ENCODE measurements at places on chromosomes 6 and 20. TPM values are rescaled to one million over a fixed set of nuclear protein-coding genes. Genes with fewer than 3 reads are reported as not detected.
A peak's percentile ranks its signal among the peaks of the same experiment; 100 is the strongest.

DNA sequence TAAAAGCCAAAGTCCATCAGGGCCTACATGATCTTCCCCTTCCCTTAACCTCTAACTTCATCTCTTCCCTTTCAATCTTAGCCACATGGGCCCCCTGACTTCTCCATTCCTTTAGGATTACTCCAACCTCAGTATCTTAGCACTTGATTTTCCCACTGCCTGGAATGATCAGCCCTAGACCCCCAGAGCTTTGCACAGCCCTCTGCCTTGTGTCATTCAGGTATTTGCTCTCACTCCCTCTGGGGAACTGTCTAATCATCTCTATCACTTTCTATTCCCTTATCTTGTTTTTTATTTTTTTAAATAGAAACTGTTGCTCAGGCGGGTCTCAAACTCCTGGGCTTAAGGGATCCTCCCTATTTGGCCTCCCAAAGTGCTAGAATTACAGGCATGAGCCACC lies 13.3 kb upstream of the ZNFX1 start:
- no peak for DNase-seq

- peak; percentile 6 for DNase-seq
Observed at GRCh38 chr20:24955045-24955444, 6.0 kb downstream of the CST7 start.

DNA sequence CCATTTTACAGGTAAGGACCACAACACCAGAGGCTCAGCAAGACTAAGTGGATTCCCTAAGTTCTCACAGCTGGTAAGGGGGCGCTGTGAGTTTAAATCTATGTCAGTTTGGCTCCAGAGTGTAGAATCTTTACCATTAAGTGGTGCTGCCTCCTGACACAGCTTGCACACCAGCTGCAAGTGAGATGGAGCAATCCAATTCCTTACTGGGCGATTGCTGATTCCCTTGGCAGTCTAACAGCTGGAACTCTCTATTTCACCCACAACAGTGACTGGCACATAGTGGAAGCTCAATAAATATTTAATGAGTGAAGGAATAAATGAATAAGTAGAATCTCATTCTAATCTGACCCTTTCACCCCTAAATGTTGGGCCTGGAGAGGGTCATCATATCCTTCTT lies 176.7 kb downstream of the CLIC5 start:
- no peak for DNase-seq

PMEPA1 gene
- total RNA-seq, result 23.9 TPM

DNA sequence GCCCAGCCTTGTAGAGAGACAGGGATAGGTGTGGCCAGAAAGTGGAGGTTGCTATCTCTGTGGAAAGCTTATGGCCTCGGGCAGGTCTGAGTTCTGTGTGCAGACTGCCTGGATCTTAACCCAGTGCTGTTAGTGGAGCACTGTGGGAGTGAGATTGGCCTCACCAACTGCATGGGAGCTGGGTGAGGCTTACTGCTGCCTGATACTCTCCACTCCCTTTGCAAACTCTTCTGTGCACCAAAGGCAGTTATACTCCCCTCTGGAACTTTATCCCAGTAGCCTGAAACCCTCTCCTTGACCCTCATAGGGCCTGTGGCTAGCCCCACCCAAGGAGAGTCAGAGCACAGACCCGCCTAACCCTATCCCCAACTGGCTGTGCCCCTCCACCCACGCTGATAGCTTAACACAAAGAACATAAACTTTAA lies 41.4 kb upstream of the PKIB start:
- no peak for DNase-seq

CNBD2 gene
- 23.4 TPM for total RNA-seq

MED23 gene
- 11.9 TPM for total RNA-seq

DEFB132 gene
- total RNA-seq, result not detected

- no peak for DNase-seq
Observed at GRCh38 chr20:47248448-47248966, 108.0 kb downstream of the ZMYND8 start.

- no peak for DNase-seq
Observed at GRCh38 chr6:121540210-121540609, 104.8 kb downstream of the GJA1 start.

DACT2 gene
- 5.4 TPM for total RNA-seq

VGLL2 gene
- not detected for total RNA-seq

GRCh38 chr6:154814063-154814462 lies 80.8 kb downstream of the SCAF8 start:
- DNase-seq, result no peak

IPCEF1 gene
- total RNA-seq, result 5.7 TPM

GRCh38 chr6:25635886-25636317 lies 16.1 kb upstream of the SCGN start:
- DNase-seq, result no peak

DNA sequence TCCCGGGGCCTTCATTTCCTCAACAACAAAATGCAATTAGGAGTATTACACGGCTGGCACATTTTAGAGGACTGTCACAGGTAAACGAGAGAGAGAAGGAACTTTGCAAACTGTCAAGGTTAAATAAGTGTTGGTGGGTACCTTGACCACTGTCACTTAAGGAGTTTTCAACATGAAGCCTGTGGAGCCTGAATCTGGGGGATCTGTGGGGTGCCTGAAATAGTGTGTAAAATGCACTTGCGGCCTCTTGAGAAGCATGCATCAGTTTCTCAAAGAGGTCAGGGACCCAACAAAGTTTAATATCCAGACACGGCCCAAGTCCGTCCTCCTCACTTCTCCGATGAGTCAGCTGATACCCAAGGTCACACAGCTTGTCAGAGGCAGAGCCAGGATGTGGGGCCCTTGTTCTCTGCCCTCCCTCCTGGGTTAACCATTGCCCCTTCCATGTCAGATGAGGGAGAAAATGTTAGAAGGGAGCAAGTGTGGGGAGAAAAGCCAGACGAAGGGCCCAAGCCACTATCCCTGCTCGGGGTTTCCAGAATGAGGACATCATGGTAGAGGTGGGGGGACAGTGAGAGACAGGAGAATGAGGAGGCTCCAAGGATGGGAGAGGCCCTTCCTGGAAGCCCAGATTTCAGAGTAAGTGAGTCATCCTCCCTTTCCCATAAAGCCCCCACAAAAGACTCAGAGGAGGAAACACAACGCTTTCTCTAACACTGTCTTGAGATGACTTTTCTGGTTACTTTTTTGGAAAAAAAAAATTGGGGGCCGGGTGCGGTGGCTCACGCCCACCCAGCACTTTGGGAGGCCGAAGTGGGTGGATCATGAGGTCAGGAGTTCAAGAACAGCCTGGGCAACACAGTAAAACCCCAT lies 42.2 kb downstream of the C6orf132 start:
- DNase-seq, result peak; percentile 39

DNA sequence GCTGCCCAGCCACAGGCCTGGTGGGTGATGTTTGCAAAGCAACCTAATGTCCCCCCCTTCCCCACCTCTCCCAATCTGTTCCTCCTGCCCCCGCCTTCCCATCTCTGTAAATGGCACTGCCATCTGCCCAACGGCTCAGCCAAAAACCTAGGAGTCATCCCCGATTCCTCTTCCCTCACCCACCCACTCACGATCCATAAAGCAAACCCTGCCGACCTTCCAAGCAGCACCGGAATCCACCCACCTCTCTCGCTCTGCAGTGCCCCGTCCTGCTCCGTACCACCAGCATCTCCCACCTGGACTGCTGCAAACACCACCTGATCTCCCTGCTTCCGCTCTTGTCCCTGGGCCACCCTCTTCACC lies 37.6 kb downstream of the SULF2 start:
- DNase-seq, result no peak

ZC3H12D gene
- total RNA-seq, result 2.6 TPM

DNA sequence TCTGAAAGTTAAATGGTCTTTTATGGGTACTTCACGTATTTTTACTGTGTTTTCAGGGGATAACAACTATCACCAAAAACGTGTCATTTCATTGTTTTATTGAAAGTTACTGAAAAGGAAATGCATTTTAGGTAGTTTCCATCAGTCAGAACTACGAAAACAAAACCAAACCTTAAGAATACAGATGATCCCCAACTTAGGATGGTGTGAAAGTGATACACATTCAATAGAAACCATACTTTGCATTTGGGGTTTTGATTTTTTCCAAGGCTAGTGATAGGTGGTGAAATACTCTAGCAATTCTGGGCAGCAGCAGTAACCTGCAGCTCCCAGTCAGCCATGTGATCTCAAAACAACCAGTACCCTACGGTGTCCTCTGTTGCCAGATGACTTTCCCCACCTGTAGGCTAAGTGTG lies 25.9 kb upstream of the EFHC1 start:
- DNase-seq, result no peak

OPRM1 gene
- 3.1 TPM for total RNA-seq

DNA sequence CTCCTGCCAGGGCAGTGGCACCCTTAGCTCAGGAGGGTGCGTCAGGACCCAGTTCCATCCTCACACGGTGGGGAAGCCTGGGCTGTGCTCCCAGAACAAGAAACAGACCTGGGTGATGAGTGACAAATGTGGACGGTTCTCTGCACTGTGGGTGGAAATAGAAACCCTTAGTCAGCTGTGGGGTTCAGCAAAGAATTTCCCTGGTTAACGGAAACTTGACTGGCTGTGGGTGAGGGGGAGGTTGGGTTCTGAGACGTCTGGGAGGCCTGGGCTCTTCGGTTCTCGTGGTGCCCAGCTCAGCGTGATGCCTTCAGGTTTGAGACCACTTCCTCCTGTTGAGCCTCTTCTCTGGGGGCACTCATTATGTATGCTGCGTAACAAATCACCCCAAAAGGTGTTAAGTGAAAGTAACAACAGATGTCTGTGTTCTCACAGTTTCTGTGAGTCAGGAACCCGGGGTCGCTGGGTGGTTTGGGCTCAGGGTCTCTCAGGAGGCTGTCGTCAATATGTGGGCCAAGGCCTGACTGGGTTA lies 53.1 kb upstream of the FAM83D start:
- DNase-seq, result no peak

DNA sequence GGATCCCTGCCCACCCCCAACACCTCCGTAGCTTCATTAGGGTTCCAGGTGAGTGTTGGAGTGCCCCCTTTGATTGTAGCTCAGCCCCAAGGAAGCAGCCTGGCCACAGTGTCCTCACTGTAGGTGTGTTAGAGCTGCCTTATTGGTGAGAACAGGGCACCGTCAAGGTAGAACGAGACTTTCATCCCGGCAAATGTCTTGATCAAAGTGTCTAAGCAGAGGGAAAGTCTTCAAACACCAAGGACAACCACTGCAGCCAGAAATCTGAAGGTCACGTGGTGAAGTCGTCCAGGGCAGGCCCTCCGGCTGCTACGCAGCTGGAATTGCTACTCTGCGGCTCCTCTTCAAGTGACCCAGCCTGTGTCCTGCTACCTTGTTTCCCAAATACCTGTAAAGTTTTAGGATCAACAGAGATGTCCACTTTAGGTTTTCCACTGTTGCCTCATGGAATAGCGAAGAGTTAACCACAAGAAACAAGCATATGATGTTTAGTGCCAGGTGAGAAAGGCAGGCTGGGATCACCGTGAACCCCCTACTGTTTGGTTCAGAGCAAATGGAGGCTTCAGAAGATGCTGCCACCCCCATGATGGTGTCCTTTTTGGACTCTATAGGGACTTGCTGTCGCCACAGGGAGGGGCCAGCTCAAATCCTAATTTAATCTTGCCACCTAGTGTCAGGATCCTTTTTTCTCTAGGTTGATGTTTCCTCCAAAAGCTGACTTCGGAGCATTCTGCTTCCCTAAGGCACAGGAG lies 1.7 kb upstream of the DLL1 start:
- DNase-seq, result no peak

TCP11 gene
- total RNA-seq, result not detected

DNA sequence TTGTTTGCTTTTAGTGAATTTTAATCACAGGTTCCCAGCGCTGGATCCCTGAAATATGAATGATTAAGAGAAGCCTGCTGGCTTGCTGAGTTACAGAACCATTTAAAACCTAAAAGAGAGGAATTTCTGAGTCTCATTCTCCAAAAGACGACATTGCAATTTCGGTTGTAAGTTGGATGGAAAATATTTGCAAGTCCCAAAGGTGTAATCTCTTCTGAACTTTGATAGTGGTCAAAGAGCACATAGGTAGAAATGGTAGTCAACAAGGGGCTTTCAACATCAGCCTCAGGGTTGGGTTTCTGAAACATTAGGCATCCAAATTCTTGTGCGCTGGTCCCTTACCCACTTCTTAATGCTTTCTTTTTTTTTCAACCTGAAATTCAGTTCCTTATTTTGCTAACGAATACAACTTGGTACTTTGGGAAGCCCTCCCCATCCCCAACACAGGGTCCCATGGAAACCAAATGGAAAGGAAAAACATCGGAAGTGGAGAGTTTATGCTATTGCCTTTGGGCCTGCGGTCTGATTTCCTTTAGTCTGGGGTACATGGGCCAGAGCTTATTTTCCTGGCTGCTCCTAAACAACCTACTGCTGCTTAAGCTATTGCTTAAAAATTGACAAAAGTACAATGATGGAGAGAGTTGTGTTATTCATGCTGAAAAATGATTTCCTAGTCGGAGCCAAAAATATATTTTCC lies 117.0 kb upstream of the KCNK16 start:
- no peak for DNase-seq

GRCh38 chr6:39274903-39275302 lies 39.3 kb downstream of the KCNK17 start:
- no peak for DNase-seq

DNA sequence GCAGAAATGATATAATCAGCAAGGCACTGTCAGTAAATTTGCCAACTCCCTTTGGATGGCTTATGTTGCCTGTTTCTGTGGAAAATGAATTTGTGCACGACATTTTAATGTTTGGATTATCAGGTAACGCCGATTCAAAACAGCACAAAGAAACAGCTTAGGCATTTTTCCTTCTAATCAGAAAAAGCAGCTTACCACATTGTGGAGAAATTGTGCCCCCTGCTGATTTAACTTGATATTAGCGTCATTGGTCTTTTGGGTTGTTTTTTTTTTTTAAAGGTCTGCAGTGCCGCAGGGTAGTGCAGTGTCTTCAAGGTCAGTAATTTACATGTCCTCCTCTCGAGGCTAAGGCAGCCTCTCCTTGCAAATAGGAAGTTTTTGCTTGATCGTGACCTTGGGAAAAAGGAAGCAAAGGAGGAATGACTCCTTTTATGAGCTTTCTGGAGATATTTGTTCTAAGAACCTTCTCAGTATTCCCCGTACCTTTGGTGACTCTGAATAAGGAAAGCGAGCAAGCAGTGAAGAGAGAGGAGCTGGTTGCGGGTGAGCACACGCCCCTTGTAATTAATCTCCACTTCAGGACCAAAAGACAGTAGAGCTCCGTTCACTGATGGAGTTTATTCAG lies 79.1 kb downstream of the ELOVL4 start:
- peak; percentile 60 for DNase-seq

TGM3 gene
- total RNA-seq, result not detected
